ENCODE measurements at places on chromosomes 1 and 21.
A peak's percentile ranks its signal among the peaks of the same experiment; 100 is the strongest.

- peak; percentile 81 for DNase-seq
Observed at GRCh38 chr1:156910309-156910782, 10.1 kb upstream of the LRRC71 start.

GRCh38 chr1:147545133-147545532 lies 3.8 kb downstream of the BCL9 start:
- no peak for DNase-seq

GRCh38 chr1:10299151-10299550 lies 88.8 kb downstream of the KIF1B start:
- no peak for DNase-seq

- DNase-seq, result no peak
Observed at GRCh38 chr1:24904731-24905354, 25.2 kb downstream of the RUNX3 start.

DNA sequence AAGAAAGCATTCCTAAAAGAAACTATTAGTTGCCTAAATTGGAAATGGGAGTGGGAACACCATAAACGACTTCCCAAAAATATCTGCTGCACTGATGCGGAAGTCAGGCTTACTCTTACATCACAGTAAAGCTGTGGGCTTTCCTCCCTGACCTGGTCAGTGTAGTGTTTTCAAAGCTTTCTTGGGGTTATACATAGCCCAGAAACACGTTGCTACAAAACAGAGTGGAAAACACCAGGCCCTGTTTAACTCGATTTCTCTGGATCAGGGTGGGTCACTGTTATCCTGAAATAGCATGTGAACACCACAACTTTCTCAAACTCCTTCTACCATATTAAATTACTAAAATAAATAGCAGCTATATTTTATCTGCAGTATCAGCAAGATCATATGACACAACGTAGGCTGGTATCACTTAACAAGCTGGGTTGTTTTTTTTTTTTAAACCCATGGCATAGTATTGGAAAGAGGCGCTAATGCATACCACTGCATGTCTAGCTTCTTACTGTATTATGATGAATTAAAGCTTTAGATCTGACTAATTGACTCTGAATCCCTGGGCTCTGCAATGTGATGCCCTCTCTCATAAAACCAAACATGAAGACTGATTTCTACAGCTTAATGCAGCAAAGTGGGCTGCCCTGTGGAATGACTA lies 184.6 kb downstream of the TGFB2 start:
- DNase-seq, result no peak

- no peak for DNase-seq
Observed at GRCh38 chr1:22236900-22237299, 94.0 kb upstream of the WNT4 start.

- DNase-seq, result peak; percentile 98
Observed at GRCh38 chr1:155063550-155064110, at the start of gene EFNA4. EFNA4 (plus strand) TSS chr1:155063740; CDS start chr1:155063824, 84 bp downstream.

- no peak for DNase-seq
Observed at GRCh38 chr1:232334811-232335210, 295.1 kb downstream of the SIPA1L2 start.

DNA sequence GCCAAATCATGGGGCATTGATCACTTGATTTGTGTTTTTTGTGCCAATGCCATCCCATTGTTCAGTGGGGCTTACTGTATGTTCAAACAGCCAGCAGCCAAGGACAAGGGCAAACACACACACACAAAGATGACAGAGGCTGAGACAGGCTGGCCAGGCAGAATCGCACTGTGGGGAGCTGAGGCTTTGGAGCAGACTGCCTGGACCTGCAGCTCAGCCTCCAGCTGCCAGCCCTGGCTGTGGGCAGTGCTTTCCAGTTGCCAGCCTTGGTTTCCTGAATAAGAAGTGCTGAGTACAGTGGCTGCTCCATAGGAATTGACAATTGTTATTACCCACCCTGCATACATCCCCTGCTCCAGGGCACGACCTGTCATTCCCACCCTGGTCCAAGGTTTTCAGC lies 16.9 kb upstream of the PCP4 start:
- no peak for DNase-seq

DNA sequence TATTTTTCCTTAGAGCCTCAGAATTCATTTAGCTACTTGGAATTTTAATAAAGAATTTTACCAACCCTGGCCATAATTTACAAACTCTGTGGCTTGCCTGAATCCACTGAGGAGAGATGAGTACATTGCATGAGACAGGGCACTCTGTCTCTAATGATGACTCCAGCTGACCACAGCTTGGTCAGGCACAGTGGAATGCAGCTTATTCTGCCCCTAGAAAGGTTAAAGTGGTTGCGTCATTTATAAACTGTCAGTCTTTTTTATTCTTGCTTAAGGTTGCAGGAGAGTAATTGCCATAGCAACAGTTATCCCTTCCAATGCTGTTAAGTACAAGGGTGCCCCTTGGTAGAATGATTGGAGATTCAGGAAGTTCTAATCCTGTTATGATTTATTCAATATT lies 28.3 kb downstream of the PDE4B start:
- DNase-seq, result no peak

GRCh38 chr1:228408869-228409805 lies 2.5 kb upstream of the TRIM11 start:
- DNase-seq, result no peak

DNA sequence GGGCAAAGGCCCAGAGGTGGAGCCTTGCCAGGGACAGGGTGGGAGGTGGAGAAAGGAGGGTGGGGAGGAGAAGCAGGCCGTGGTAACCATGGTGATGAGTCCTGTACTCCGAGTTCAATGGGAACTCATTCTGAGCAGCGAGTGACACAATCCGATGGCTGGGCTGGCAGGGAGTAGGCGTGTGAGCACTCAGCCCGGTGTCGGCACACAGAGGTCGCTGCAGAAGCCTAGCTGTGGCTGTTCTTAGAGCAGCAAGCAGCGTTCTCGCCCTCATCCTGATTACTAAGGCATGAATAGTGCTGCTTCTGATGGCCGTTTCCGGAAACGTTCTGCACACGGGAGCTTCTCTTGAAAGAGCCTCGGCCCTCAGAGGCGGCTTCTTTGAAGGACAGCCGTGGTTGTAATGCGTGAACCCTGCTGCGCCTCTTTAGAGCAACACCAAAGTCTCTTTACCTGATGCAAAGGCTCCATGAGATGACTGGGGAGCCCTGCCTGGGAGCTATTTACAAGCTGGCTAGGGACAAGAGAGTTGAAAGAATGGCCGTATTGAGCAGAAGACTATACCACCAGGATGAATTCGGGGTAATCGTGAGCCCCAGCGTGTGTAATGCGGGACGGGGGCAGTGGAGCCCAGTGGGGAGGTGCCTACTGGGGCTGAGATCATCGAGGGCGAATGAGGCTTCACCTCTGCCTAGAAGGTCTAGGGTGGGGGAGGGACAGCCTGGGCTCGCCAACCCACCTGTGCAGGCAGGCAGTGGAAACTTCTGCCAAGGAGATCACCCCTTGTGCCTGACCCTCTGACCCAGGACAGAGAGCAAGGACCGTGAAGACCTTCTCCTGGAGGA lies 72.8 kb upstream of the PAX7 start:
- DNase-seq, result no peak

DNA sequence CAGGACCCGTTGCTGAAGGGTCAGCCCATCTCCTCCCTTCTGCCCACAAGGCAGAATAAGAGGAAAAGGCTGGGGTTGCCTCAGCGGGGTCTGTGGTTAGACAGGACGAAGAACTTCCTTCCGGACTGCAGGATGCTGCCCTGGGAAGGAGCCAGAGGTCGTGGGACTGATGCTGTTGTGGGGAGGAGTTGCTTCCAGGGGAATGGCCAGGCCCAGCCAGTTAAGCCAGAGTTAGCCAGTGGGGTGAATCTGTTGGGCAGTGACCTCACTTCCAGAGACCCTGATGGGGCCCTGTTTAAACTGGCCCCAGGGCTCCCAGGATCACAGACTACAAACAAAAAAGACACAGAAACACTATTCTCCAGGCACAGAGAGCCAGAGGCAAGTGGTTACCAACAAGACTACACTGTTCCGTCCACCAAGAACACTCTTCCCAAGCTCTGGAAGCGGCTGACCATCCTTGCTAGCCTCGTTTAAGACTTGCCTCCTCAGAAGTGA lies 13.0 kb downstream of the FAM229A start:
- DNase-seq, result no peak

All from HuH-7.5 (cell line).